ENCODE measurements at places on chromosomes 2 and 18.

GRCh38 chr18:25192065-25192464 lies 159.9 kb downstream of the ZNF521 start:
- no peak for ATAC-seq

GRCh38 chr18:21450913-21451312 lies 149.6 kb downstream of the ESCO1 start:
- no peak for ATAC-seq

DNA sequence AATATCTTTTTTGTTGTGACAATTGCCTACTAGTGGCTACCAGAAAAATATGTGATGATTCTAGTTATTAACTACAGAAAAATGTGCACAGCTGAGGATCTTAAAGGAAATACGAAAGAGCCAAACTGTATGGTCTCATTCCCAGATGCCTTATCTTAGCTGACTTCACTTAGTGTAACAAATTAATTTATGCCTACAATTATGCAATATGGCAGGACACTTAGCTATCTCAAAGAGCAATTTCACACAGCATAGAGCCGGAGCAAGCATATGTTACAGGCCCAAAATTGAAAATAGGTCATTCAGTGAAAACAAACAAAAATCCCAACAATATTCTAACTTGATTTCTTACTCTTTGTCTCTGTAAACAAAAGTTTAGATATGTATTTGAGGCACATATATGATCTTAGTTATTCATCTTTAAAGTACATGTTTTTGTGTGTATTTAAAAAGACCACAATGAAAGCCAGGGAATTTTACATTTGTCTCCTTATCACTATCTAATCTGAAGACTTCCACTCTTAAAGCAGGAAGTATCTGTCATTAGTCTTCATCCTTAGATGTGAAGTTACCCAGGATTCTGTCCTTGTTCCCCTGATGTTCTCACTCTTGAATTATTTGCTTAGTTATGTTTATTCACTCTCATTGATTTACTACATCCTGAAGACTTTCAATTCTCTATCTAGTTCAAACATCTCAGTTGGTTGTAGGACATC lies 1579.0 kb upstream of the NXPH2 start:
- ATAC-seq: no peak

DNA sequence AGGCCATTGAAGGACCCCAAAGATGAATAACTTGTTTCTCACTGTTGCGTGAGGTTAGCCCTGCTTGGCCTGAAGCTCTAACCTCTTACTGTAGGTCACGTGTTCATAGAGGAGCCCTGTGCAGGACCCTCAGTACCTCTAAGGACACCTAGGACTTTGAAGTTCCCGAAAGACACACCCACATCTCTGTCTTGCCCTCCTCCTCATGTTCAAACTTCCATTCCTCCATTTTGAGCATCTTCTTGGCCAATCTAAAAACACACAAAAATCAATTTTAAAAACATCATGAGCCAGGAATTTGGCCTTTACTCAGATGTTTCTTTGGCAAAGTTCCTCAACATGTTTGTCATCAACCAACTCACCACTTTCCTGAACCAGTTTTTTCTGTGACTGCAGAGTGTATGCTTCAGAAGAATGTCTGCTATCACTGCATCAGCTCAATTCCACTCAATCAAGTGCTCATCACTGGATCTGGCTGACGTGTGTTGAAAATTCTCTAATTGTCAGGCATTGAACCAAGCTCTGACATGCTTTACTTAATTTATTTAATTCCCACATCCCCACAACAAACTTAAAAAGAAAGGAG lies 101.6 kb downstream of the AP1S3 start:
- no peak for ATAC-seq

DNA sequence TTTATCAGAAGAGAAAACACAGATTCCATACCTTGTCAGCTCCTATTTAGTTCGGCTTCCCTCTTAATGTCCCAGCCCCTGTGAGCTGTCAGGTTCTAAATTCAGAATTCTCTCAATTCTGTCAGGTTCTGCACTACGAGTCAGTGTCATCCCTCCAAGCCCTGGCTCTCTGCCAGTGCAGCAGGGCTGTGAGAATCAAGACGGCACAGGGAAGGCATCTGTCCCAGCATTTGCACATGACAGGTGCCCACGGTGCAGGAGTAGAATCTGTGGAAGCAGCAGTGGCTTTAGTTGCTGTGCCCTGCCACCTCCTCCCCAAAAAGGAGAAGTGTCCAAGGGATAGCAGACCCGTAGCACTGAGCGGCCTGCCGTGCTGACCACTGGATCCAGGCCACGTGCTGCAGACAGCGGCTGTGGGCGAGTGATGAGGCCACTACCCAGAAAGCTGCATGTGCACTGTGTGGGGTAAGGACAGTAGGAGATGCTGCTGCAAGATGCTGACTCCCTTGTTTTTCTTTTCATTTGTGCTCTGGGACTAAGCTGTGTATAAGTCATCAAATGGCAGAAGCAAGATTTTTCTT lies 12.8 kb downstream of the RBFA start:
- ATAC-seq: no peak

GRCh38 chr2:181677912-181678586 lies 2.3 kb downstream of the NEUROD1 start:
- ATAC-seq: peak; percentile 30

GRCh38 chr18:6476880-6477279 lies 62.2 kb upstream of the L3MBTL4 start:
- no peak for ATAC-seq

- ATAC-seq: no peak
Observed at GRCh38 chr2:60252581-60253150, 300.8 kb downstream of the BCL11A start.

DNA sequence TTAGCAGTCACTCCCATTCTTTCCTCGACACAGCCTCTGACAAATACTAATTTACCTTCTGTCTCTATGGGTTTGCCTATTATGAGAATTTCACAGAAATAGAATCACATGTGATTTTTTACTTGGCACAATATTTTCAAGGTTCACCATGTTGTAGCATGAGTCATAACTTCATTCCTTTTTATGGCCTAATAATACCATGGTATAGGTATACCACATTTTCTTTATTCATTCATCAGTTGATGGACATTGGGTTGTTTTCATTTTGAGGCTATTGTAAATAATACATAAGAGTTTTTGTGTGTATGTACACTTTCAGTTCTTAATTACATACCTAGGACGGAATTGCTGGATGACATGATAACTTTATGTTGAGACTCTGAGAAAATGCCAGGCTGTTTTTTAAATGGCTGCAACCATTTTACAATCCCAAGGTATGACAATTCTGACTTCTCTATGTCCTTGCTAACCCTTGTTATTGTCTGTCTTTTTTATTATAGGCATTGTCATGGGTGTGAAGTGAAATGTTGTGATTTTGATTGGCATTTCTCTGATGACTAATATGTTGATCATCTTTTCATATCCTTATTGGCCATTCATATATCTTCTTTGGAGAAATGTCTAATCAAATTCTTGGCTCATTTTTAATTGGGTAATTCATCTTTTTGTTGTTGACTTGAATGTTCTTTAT lies 87.9 kb downstream of the IRS1 start:
- no peak for ATAC-seq

DNA sequence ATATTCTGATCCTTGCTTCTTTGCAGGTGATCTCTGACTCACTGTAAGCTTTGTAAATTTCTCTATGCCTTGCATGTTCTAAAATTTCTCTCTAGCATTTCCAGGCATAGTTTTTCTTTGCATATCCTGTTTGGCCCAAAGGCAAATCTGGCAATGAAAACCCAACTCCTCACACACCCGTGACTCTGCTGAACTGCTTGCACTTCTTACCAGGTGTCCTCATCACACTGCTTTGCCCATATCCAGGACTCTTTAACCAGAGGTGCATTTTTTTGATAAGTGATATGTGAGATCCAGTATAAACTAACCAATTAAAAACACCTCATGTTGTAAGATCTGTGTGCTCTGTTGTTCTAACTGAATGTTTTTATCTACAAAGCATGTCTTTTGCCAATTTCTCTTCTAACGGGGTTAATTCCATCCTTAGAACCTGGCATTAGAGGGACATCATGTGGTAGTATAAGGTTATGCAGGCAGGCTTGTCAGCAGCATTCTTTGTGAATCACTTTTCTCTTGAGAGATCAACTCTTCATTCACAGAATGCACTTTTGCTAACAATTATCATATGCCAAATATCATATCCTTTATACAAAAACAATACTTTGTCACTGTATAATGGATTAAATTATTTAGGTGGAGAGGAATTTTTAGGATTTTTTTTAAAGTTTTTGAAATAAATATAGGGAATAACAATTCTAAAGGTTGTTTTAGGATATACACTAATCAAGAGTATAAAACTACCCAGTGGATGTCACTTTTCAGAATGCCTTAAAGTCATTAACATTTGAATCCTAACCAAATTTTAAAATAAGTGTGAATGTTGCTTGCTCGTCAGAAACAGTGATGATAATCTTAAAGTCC lies 20.8 kb upstream of the TMX3 start:
- peak; percentile 53 for ATAC-seq

DNA sequence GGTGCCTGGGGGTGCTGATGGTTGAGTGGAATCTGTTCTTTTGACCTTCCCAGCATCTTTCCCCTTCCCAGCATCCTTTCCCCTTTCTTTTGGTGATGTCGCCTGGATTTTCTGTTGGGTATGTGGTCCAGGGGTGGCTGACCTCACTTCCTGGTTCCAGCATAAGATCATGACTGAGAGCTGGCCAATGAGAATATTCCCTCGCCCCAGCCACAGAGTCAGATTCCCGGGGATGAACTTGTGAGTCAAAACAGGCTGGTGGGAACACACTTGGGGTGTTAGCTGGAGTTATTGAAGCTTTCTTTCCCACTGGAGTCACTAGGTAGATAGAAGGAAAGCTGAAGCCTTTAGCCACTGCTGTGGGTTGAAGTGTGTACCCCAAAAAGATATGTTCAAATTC lies 28.0 kb upstream of the FOSL2 start:
- ATAC-seq: no peak
